ENCODE measurements at places on chromosomes 6 and 20.

- no peak for DNase-seq
Observed at GRCh38 chr20:62487-62886, 25.0 kb upstream of the DEFB125 start.

- no peak for DNase-seq
Observed at GRCh38 chr6:156280065-156280464, 497.1 kb upstream of the ARID1B start.

- DNase-seq = peak; percentile 69
Observed at GRCh38 chr6:29748391-29749307, 25.4 kb downstream of the HLA-F start.

DNA sequence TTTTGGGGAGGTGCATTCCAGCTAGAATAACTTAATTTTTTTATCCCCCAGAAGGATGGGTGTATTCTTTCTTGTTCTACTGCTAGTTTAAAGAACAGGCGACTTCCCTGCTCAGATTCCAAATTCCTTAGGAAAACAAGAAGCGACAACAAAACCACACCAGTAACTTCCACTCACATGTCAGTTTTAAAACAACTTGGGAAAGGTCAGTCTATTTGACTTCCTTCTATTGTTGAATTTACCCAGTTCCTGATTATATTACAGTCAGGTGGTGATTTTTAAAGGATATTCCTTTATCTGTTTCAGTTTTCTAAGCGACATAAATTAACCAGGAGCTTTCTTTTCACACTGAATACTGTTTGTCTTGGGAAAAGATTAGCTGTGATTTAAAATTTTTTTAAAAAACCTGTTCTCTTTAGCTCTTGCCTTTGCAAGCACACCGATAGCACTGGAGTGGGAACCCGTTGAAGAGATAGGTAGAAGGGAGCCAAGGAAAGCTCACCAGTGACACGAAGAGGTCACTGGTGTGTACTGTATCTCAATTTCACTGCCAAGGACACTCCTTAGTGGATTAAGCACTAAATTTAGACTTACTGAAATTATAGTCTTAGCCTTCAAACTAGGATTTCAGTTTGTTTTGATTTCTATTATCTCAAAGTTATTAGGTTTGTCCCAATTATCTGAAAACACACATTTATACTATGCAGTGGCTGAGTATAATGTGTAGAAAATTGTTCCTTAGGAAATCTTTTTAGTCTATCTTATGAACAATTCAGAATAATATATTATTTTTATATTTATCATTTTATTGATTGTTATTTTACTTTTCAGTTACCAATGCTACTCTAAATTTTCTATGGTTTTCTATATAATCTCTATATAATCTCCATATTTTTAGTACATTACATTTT is 22.3 kb downstream of the MARCKS start:
- DNase-seq = peak; percentile 88

DNA sequence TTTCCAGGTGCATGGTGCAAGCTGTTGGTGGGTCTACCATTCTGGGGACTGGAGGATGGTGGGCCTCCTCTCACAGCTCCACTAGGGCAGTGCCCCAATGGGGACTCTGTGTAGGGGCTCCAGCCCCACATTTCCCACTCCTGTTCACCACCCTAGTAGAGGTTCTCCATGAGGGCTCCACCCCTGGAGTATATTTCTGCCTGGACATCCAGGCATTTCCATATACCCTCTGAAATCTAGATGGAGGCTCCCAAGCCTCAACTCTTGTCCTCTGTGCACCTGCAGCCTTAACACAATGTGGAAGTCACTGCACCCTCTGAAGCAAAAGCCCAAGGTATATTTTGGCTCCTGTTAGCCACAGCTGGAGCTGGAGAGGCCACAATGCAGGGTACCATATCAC is 393.5 kb downstream of the RNGTT start:
- DNase-seq = no peak

DNA sequence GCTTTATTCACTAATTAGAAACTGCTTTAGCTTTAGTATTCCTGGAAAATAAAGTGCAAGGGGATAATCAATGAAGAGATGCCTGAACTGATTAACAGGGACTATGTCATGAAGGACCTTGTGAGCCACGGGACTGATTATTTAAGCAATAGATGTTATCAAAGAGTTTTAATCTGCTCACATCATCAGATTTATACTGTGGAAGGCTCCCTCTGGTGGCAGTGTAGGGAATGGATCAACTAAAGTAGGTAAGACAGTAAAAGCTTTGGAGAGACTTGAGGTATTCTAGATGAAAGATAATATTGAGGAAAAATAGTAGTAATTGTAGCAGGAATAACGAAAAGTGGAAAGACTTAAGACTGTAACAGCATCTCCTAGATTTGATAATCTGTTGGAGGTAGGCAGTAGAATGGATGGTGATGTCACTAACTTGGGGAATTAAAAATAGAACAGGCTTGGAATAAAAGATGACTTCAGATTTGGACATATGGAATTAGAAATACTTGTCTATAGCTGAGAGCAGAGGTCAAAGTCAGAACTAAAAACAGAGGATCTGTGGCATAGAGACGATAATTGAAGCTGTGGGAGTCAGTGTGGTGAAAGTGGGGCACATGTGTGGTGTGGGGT is 80.3 kb upstream of the HTR1E start:
- DNase-seq = peak; percentile 7

DNA sequence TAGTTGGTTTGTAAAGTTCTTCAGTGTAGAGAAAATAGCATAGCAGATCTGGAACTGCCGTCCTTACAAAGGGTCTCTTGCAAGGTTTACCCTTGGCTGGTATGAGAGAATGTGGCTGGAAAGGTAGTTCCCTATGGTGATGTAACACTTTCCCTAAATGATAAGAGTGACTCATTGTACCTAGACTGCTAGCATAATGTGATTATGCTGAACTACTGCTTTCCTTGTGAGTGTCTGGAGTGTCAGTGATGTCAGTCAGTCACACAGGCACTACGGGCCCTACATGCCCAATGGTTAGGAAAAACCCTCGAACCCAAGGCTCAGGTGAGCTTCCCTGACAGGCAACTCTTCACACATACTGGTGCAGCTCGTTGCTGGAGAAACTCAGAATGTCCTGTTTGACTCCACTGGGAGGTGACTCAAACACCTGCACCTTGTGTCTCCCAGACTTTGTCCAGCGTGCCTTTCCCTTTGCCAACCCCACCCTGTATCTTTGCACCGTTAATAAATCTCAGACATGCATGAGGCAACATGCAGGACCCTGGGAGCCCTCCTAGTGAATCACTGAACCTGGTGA is 28.4 kb upstream of the LY86 start:
- no peak for DNase-seq

DNA sequence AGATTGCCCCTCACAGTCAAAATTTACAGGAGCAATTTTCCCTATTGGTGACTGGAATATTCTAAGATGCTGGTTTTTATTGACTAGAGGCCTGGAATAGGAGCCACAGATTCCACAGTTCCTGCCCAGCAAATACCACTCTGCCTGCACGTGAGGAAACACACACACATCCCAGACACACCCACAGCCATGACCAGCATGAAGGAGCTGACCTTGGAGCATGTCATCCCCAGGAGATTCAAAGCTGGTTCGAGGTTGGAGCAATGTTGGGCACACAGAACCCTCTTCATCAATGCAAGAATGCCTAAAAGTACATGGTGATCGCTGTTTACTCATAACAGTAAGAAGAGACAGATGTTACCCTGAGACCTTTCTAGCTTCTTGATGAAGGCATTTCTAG is 244.6 kb upstream of the FOXQ1 start:
- no peak for DNase-seq

GRCh38 chr20:56730003-56730402 is 100.9 kb downstream of the TFAP2C start:
- no peak for DNase-seq

DNA sequence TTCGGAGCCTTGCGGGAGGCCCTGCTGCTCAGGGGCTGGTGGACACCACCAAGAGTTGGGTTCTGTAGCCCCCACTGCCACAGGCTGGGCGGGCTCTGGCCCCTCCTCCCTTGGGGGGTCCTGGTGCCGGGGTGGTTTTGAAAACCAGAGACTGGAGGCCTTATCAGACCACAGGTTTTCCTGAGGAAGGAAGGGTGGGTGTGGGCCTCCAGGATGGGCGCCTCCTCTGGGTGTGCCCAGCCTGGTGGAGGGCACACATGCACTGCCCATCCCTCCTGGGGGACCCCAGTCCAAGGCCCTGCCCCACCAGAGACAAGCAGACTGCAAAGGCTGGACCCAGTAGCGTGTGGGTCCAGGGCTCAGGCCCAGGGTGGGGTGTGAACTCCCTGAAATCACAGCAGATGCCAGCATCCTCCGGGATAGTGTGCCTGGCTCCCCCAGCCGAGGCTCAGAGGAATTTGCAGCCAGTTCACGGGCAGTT is 13.5 kb upstream of the ZBTB46 start:
- no peak for DNase-seq

GRCh38 chr6:75094614-75095200 is 111.1 kb downstream of the COL12A1 start:
- DNase-seq = peak; percentile 95

GRCh38 chr6:72212686-72213085 is 326.3 kb downstream of the RIMS1 start:
- no peak for DNase-seq

GRCh38 chr6:127489248-127489647 is 29.9 kb downstream of the MTCL3 start:
- DNase-seq = no peak

DNA sequence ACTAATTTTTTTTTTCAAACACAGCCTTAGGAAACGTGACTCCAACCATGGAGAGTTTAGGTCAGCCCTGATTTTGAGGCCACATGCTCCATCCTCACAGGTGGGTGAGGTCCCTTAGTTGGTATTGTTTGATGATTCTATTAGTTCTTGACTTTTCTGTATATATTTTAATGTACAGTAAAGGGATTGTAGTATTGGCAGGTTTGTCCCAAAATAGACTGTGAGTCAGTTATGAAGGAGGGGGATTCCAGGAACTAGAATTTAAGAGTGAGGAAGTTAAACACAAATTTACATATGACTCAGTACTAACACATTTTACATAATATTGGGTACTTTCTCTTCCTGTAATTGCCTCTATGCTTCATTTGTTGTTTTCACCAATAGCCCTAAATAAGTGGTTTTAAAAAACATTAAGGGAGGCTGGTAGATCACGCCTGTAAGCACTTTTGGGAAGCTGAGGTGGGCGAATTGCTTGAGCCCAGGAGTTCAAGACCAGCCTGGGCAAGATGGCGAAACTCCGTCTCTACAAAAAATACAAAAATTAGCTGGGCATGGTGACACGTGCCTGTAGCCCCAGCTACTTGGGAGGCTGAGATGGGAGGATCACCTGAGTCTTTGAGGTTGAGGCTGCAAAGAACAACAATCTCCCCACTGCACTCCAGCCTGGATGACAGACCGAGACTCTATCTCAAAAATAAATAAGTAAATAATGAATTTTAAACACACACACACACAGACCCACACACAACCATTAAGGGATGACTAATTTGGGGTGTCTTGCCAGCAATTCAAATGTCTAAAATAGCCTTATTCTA is 81.8 kb downstream of the SGK1 start:
- peak; percentile 83 for DNase-seq

- DNase-seq = no peak
Observed at GRCh38 chr20:32523613-32524213, 61.4 kb downstream of the NOL4L start.

DNA sequence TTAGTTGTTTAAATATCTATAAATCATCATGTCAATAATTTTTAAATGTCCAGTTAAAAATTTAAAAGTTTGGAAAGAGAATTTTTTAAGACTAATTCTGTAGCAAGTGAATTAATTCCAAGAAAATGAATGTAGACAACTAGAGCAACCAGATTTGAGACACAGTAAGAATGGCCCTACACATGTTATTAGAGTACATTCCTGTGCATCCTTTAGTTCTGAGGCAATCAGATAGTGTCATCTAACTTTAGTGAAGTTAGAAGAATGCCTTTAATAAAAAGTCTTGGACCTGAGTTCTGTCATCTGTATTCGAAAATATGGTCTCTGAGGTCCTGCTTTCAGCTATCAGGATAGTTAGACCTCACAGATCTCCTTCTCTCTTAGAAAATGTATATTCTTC is 63.7 kb downstream of the HIVEP2 start:
- peak; percentile 32 for DNase-seq

- DNase-seq = no peak
Observed at GRCh38 chr6:101478891-101479290, 85.4 kb downstream of the GRIK2 start.

DNA sequence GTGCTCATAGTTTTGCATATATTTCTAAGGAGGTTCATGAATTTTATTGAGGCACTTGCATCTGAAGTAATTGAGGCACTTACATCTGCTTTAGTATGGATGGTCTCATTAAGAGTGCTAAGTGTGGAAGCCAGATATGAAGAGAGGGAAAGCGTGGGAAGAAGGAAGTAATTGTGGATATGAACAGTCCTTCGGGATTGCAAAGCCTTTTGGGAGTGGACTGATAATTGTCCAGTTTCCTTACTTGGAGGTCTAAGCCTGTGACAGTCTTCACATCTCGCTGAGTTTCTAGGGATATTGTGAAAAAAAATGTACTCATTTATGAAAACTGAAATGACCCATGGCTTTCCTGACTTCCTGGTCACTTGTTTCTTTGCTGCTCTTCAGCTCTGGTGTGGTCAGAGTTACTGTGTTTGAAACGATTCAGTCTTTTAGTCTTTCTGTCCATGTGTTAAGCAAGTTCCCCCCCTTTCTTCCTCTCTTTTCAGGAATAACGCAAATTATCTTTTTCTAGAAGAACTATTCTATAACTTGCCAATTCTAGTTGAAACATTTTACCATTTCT is 137.3 kb downstream of the ZFAND3 start:
- no peak for DNase-seq

GRCh38 chr20:11901127-11901526 is 16.6 kb upstream of the BTBD3 start:
- peak; percentile 95 for DNase-seq

GRCh38 chr6:31403283-31404060 is at the start of gene MICA:
TSS of gene MICA (plus strand) at chr6:31403595. CDS start at chr6:31403633, 38 bp downstream.
- peak; percentile 80 for DNase-seq

DNA sequence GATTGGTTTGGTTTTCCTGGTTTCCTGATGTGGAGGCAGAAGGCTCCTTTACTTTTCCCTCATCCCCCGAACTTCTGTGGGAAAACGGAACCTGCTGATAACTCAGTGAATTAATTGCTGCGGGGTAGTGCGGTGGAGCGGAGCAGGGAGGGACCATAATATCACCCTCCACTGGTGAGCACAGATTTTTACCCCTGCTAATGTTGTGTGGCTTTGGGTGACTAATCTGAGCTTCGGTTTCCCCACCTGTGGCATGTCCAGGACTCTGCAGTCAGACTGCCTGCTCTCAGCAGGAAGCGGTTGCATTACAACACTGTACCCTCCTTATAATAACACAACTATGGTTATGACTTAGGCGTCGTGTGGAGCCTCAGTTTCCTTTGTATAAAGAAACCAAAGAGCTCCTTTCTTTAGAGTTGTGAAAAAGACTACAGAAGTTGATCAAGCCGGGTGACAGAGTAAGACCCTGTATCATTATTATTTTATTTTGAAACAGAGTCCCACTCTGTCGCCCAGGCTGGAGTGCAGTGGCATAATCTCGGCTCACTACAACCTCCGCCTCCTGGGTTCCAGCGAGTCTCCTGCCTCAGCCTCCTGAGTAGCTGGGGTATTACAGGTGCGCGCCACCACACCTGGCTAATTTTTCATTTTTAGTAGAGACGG is 2.2 kb upstream of the ID1 start:
- DNase-seq = peak; percentile 69
